ENCODE measurements at places on chromosomes 3 and 15.

DNA sequence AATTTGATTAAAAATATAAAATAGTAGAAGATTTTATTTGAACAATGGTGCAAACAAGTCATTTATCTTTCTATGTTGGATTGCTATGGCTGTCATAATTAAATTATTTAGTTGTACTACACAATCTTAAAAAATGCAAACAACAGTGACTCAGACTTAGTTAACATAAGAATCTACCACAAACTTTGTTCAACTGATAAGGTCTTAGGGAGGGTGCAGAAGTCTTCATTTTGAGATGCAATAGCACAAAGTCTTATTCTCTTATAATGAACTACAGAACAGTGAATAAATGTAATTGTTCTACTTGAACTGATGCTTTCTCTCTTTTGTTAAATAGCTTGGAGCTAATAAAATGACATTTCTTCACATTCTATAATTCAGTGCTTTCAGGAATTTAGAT lies 482.8 kb upstream of the NAALADL2 start:
- no peak for DNase-seq

DNA sequence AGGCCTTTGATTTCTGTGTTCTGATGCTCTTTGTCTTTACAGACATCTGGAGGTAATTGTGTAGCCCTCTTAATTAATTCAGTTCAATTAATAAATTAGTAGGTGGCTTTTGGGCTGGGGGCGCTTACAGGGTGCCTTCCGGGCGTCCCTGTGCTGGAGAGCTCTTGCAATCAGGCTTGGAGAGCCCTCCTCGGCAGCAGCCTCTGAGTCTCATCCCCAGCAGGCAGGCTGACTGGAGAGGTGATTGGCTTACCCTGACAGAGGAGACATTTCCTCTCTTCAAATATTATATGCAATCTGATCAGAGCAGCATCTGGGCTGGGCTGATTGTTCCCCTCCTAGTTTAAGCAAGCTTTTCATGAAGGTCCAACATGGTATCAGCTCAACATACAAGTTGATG lies 250.7 kb downstream of the LPP start:
- no peak for DNase-seq

DNA sequence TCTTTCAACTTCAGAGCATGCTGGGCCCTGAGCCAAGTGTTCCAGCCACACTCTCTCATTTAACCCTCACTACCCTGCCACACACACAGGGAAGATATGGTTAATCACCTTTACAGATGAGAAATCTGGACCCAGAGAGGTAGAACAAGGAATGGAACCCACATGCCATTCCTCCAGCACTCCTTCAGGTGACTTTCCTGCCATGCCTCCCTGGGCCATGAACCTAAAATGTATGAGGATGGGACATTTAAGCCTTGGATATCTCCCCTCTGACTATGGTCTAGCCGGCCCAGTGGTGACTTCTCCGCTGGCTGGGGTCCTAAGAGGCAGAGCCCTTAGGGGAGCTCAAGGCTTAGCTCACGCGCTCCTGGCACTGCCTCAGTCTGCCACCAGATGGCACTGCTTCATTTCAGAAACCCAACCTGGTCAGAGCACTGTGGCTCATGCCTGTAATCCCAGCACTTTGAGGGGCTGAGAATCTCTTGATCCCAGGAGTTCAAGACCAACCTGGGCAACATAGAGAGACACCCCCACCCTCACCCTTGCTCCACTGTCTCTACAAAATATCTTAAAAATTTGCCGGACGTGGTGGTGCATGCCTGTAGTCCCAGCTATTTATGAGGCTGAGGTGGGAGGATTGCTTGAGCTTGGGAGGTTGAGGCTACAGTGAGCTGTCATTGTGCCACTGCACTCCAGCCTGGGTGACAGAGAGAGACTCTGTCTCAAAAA lies 2.2 kb upstream of the DCAF1 start:
- DNase-seq = peak; percentile 59

- DNase-seq = no peak
Measured at GRCh38 chr15:68503791-68504680, 72.1 kb upstream of the ITGA11 start.

DNA sequence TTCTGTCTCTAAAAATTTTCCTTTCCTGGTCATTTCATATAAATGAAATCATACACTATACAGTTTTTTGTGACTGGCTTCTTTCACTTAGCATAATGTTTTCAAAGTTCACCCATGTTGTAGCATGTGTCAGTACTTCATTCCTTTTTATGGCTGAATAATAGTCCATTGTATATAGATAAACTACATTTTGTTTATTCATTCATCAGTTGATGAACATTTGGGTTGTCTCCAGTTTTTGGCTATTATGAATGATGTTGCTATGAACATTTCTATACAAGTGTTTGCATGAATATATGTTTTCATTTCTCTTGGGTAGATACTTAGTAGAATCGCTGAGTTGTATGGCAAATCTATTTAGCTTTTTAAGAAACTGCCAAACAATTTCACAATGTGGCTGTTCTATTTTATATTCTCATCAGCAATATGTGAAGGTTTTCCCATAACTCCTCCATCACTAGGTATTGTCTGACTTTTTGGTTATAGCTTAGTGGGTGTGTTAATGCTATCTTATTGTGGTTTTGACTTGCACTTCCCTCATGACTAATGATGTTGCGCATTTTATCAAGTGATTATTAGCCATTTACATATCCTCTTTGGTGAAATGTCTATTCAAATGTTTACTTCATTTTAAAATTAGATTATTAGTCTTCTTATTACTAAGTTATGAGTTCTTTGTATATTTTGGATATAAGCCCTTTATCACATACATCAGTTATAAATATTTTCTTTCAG lies 21.7 kb upstream of the AP4E1 start:
- DNase-seq = no peak

DNA sequence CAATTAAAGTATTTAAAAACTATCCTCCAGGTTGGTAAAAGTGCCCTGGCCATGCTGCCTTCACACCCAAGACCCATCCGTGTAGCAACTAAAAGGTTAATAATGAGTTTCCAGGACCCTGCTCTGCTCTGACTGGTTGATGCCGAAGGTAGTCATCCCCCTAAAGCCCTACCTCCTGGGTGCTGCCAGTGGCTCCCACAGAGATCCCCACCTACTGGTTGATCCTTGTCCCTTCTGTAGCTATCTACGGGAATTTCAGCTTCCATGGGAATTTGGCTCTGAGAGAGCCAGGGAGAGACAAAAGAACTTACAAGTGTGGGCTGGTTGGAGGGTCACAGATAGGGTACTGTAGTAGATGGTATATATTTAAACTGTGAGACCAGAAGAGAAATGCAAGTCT lies 110.6 kb upstream of the NANOGP8 start:
- DNase-seq = no peak

GRCh38 chr3:38148311-38148882 lies 9.9 kb downstream of the MYD88 start:
- no peak for DNase-seq

DNA sequence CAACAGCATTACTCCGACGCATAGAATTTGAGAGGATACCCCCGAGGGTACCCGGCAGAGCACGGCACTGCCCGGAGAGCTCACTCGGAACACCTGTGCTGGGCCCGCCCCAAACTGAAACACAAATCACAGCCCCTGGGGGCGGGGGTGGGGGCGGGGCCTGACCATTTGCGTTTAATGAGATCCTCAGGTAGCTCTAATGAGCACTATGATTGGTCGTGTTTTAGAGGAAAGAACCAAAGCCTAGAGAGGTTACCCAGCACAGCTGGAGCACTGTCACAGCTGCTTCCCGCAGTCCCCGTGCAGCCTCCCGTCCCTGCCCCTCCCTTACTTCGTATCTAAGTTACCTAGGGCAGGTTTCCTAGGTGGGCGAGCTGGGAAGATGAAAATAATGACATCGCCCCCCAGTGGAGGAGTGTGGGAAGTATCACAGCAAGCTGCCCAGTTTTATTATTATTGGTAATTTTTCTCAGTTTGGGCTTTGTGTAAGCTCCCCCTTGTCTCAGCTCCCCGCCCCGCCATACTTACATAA lies 187.1 kb downstream of the PDE8A start:
- DNase-seq = peak; percentile 94

DNA sequence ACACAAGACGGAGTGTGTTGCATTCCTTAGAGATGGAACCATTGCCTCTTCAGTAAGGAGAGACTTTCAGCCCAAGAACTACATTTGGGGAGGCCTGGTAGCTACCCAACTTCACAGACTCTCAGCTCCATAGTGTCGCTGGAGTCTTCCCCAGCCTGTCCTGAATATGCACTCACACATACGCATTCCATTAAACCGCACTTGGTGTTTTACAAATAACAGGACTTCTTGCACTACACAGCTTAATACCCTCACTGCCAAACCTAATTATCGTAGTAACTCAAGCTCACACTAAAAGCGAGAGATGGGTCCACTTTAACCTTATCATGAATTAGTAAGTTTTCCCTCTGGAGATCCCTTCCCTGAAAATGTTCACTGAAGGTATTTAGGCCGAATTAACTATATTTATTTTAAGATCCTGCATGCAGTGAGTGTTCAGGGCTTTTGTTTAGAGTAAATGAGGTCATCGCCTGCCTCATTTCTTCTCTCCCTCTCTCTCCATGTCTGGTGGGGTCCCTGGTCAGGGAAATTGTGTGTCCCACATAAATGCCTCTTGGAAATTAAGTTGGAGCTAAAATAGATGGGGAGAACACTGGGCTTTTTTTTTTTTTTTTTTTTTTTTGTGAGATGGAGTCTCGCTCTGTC lies 171.9 kb downstream of the FAM43A start:
- no peak for DNase-seq

GRCh38 chr3:144521131-144521530 lies 549.5 kb downstream of the DIPK2A start:
- DNase-seq = peak; percentile 81

- DNase-seq = no peak
Measured at GRCh38 chr3:40470701-40471100, 6.2 kb upstream of the ZNF619 start.

- DNase-seq = no peak
Measured at GRCh38 chr3:50552598-50552997, 14.9 kb downstream of the C3orf18 start.

DNA sequence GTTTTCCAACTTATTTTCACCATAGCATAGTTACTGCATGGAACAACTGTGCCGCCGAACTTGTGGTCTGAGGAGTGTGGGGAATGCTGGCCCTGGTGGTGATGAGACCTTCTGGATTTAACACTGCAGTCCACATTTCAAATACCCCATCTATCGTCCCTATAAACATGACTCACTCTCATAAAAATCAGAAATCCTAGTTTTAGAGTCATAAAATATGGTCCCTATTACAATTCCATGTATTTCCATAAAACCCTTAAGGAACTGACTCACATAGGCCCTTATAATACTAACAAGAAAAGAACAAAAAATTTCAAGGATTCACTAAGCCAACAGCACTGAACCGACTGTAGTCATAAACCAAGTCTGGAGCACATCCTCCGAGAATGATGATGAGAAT lies 147.2 kb downstream of the FOXP1 start:
- no peak for DNase-seq
